Activated gamma-delta T cell (primary cell): ENCODE measurements at places on chromosomes 7 and 10.

GRCh38 chr7:155191901-155192478 is 105.7 kb upstream of the INSIG1 start:
- DNase-seq: no peak

- DNase-seq: no peak
Observed at GRCh38 chr7:143519411-143520131, 41.9 kb downstream of the TAS2R41 start.

DNA sequence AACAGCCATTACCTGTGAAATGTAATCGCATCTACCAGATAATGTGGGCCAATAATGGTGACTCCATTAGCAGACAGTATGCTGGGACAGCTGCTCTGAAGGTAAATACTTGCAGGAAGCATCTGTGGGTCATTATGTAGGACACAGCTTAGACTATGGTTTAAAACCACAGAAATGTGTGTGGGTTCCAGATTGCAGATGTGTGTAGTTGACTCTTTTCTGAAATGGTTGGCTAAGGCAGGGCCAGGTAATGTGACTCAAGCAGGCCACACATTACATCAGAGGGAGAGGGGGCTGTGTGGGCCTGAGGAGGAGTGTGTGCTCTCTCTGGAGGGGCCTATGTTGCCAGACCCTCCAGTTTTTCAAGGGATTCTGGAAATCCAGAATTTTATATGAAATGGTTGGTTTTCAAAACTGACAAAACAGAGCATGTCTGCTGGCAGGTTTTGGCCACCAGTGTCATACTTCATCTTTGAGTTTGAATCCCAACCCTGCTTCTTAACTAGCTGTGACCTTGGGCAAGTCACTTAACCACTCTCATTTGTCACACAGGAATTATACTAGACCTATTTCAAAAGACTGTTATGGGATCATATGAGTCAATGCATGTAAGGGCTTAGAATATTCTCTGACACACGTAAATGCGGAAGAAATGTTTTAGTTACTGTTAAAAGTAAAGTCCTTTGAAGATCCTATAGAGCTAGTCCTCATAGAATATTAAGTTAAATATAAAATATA is 64.5 kb downstream of the MCMBP start:
- no peak for DNase-seq

GRCh38 chr10:48219194-48219593 is 55.3 kb downstream of the FRMPD2 start:
- no peak for DNase-seq

- no peak for DNase-seq
Observed at GRCh38 chr10:3054851-3055199, 12.5 kb upstream of the PFKP start.

- DNase-seq: no peak
Observed at GRCh38 chr10:57336341-57336740, 931.4 kb downstream of the IPMK start.

- no peak for DNase-seq
Observed at GRCh38 chr10:13346283-13347042, 1.6 kb downstream of the SEPHS1 start.

- no peak for DNase-seq
Observed at GRCh38 chr10:122184254-122184653, 86.8 kb upstream of the BTBD16 start.

DNA sequence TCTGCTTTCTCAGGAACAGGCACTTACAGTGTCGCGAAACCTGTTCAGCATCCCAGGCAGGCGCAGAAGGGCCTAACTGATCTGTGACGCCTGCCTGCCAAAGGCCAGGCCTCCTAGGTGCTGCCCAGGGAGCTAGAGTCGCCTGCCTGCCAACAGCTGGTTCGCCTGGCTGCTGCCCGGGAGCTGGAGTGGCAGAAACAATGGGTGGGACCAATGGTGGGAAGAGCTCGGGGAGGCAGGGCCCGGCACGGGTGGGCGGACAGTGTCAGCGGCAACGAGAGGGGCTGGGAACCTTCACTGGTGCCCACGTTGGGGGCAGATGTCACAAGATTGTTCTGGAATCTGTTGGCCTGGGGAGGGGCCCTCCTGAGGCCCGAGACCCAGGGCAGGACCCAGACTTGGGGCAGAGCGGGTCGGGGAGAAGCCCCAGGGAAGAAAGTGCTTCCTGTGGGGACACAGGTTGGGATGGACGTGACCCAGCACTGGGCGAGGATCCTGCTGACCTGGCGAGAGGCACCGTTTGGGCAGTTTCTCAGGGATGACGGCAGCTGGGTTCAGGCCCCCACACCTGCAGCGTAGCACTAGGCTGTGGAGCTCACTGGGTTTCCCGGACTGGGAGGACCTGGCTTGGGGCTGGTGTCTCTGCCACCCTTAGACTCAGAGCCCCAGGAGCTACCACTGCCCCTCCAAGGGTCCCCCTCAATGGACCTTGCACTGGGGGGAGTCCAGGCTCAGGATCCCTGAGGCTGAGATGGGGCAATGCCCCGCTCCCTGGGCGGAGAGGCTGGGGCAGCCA is 181.8 kb downstream of the ELFN1 start:
- no peak for DNase-seq

DNA sequence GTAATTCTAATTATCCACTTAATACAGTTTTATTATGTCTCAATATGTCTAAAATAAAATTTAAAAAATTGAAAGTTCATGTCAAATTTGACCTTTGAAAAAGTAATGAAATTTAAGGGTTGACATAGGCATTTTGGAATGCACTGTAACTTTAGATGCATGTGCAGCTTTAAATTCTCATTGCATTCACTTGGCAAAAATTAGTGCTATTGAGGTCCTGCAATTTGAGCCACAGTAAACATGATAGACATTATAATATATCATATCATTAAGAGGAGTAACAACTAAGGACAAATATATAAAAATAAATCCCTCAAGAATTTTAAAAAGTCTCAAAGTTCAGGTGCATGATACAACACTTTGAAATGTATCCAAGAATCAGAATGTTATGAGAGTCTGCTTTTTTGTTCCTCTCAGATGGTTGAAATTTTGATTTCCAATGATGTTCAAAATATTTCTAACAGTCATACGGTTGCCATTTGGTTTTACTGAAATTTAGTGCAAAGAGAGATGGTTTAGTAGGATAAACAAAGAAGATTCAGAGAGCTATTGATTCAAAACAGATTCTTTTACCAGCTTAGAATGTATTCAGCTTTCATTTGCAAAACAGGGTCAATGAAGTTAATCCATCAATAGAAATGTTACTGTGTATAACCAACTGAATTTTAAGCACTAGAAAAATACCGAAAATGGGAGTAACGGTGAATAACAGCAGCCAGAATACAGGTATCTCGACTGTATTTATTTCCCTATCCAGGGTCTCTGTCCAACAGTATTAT is 71.8 kb downstream of the SEMA3A start:
- no peak for DNase-seq

- DNase-seq: no peak
Observed at GRCh38 chr10:78491812-78492211, 458.1 kb downstream of the RPS24 start.

- no peak for DNase-seq
Observed at GRCh38 chr7:28958235-28958979, at the start of gene TRIL. Gene TRIL (minus strand): TSS chr7:28958330. CDS start chr7:28958046, 284 bp downstream.

DNA sequence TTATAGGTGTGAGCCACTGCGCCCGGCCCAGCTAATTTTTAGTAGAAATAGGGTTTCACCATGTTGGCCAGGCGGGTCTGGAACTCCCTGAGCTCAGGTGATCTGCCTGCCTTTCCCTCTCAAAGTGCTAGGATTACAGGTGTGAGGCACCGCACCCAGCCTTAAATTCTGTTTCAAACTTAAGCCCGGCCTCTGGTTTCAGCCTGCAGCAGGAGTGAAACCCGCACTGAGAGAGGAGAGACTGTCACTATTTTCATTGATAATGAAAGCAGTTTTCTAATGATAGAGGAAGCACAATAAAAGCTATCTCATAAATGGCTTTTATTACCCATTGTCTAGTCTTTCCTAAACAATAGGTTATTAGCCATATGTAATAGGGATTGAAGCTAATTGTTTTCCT is 415.5 kb downstream of the GALNT17 start:
- DNase-seq: no peak

GRCh38 chr10:33617381-33618080 is 283.1 kb upstream of the NRP1 start:
- DNase-seq: no peak
